ENCODE measurements at places on chromosomes 16 and 17.

DNA sequence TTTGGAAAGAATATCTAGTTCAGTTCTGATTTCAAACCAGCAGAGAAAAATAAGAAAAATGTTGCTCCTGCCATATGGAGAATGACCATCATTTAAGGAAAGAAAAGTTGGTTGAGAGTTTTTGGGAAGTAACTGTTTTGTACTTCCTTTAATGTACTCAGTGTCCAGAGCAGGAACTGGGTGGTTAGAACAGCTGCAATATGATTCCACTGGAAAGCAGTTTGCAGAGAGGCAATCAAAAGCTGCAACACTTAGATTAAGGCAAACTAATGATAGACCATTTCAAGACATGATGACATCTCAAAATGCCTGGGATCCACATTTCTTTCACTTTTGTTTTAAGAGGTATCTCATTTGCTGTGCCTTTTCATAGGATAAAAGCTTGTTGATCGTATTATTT lies 313.3 kb upstream of the HSBP1 start:
- no peak for DNase-seq

- no peak for DNase-seq
Measured at GRCh38 chr16:35506018-35506897, 2046.8 kb downstream of the TP53TG3F start.

- DNase-seq, result peak; percentile 2
Measured at GRCh38 chr16:23423496-23424049, 29.4 kb downstream of the COG7 start.

- no peak for DNase-seq
Measured at GRCh38 chr17:57561072-57561861, 183.8 kb downstream of the CCDC182 start.

DNA sequence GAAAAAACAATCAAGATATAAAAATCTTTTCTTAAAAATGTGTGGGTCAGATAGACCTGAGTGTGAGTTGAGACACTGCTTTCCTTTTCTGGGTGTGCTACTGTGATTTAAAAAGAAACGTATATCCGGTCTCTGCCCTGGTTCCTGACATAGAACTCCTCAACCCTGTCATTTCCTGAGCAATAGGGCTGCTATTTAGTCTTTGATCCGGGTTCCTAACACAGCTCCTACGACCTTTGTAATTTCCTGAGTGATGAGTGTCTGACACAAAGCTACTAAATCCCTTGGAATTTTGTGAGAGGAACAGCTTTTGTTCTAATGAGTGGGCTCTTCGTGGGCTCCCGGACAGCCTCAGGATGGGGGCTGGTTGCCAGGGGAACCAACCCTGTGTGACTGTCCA lies 93.9 kb upstream of the FA2H start:
- no peak for DNase-seq

DNA sequence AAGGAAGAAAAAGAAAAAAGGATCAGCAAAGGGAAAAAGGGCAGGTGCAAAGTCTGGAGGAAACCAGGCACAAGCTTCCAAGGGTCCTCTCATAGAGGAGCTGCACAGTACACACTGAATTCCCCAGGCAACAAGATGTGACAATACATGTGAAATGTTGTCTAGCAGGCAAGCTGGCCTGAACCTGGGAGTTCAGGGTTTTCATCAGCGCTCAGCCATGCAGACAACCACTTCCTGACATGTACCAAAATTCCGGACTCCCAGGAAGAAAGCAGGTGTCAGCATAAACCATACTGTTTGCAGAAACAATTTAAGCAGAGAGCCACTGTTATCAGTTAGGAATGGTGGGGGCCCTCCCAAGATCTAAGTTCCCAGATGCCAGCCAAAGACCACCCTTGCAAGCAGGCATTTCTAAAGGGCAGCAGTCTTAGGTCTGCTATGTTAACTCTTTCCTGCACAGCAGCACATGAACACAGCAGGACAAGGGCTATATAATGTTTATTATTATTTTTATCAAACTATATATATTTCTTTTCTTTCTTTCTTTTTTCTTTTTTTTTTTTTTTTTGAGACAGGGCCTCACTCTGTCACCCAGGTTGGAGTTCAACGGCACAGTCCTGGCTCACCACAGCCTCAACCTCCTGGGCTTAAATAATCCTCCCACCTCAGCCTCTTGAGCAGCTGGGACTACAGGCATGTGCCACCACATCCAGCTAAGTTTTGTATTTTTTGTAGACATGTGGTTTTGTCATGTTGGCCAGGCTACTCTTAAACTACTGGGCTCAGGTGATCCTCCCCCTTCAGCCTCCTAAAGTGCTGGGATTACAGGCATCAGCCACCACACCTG lies 10.1 kb downstream of the TK2 start:
- DNase-seq, result peak; percentile 17

GRCh38 chr17:21532763-21533385 lies 156.7 kb downstream of the KCNJ12 start:
- no peak for DNase-seq

DNA sequence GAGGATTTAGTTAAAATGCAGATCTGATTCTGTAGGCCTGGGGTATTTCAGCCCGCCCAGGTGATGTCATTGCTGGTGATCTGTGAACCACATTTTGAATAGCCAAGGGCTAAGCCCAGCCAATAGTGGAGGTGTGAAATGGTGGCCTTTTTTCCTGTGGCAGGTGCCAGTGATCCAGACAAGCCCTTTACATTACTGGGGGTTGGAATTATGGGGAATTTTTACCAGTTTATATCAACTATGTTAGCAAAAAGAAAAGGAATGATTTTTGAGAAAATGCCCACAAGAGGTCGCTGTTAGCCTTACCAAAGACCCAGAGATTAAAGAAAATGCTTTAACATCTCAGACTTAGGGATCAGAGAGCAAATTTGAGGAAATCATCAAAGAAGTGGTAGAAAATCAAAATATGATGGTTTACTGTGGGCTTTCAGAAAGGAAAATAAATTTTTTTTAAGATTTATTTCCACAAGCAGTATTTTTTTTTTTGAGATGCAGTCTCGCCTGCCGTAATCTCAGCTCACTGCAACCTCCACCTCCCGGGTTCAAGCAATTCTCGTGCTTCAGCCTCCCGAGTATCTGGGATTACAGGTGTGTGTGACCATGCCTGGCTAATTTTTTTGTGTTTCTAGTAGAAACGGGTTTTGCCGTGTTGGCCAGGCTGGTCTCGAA lies 3.9 kb downstream of the VPS35L start:
- DNase-seq, result peak; percentile 48

DNA sequence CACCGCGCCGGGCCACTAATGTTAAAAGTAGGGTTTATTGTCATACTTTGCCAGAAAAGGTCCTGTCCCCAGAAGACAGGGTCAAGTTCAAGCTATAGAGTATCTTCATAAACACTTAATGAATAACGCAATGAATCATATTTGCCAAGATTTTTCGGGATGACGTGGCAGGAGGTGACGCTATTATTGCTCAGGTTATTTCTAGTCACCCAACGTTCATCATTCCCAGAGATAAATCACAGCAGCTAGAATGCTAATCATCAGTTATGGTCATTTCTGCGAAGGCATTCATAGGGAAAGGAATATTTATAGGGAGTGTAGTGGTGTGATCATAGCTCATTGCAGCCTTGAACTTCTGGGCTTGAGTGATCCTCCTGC lies 2.0 kb downstream of the TMC5 start:
- DNase-seq, result no peak

DNA sequence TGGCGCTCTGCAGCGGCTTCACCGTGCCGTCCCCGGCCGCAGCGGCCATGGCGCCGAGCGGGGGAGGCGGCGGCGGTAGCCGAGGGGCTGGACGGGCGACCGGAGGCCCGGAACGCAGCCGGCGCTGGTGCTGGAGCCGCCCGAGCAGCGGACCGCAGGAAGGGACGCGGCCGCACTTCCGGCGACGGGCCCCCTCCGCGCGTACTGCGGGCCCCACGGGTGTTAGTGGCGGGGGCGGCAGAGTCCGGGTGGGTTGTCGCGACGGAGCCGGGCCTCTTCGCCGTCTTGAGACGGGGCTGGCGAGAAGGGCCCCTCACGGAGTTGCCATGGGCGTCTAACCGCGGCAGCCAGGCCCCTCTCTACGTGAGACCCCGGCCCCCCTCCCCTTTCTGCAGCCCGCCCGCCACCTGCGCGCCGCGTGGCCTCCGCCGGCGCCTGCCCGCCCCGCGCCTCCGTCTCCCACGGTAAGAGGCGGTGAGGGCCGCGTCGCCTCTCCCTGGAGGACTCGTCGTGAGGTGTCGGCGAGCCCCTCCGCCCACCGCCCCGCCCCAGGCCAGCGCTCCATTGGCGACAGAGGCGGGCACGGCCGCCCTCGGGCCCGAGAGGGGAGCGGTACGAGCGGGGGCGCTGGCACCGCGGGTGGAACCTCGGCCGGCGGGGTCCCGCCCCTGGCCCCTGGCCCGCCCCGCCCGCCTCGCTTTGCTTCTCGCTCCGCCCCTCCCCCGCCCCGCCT lies at the start of the genes VPS9D1 and ZNF276:
Gene VPS9D1 (minus strand): TSS at position 86 of the 733 bp plus-strand sequence. CDS start 37 bp downstream, at position 49.
Gene ZNF276 (plus strand): TSS at position 725 of the 733 bp plus-strand sequence. CDS start 104 bp downstream, outside the sequence.
- peak; percentile 79 for DNase-seq

DNA sequence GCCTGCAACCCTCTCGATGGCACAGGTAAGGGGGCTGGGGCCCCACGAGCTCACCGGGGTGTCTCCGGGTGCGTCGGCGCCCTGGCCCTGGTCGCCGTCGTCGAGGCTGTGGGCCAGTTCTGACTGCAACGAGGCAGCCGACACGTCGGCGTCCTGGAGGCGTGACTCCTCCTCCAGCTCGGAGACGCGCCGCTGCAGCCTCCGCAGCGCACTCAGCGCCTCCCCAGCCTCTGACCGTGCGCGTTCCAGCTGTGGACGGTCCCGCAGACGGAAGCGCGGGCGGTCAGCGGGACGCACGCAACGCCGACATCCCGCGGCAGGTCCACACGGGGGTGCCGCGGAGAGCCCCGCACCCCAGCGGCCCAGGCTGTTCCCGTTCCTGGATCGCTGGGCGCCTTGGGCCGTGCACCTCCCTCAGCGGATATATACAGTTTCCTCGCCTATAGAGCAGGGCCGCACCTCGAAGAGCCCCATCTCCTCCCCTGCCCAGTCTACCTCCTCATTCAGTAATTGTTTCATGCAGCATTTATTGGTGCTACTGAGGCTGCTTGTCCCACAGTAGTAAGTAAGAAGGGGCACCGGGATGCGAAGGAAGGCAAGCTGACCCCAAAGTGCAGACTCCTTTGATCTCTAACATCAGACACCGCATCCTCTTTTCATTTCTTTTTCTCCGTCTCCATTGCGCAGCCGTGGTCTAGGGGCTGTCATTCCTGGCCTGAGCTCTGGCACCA lies 5.8 kb downstream of the THOC6 start:
- peak; percentile 40 for DNase-seq

GRCh38 chr16:53041320-53042051 lies 11.2 kb downstream of the CHD9NB start:
- no peak for DNase-seq

GRCh38 chr16:28845761-28846079 lies 428 bp downstream of the TUFM start:
- DNase-seq, result no peak

GRCh38 chr17:81253358-81254131 lies 14.4 kb downstream of the NDUFAF8 start:
- DNase-seq, result peak; percentile 31

DNA sequence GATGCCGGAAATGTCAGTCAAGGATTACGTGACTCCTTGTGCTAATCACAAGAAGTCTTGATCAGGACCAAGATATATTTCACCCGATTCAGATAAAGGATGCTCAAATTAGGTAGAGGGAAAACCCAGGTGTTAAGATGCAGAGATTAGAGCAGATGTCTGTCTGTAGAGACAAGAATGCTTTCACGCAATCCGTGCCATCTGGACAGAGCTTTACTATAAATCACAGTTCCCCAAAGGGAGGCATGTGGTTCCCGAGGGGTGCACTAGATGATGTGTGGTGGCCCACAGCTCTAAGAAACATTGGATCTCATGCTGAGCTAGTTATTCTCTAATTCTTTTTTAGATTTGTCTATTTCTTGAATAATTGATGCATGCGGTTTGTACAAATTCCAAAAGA lies 9.8 kb upstream of the MAP3K14 start:
- no peak for DNase-seq

GRCh38 chr16:72201387-72201786 lies 29.4 kb upstream of the PMFBP1 start:
- DNase-seq, result peak; percentile 23

- DNase-seq, result peak; percentile 61
Measured at GRCh38 chr17:64507413-64507782, 621 bp downstream of the CEP95 start.

- no peak for DNase-seq
Measured at GRCh38 chr17:57475796-57476195, 219.5 kb downstream of the MSI2 start.

Data from NCI-H345 (cell line).